T-helper 17 cell (primary cell): ENCODE measurements at places on chromosomes 16 and 17.

DNA sequence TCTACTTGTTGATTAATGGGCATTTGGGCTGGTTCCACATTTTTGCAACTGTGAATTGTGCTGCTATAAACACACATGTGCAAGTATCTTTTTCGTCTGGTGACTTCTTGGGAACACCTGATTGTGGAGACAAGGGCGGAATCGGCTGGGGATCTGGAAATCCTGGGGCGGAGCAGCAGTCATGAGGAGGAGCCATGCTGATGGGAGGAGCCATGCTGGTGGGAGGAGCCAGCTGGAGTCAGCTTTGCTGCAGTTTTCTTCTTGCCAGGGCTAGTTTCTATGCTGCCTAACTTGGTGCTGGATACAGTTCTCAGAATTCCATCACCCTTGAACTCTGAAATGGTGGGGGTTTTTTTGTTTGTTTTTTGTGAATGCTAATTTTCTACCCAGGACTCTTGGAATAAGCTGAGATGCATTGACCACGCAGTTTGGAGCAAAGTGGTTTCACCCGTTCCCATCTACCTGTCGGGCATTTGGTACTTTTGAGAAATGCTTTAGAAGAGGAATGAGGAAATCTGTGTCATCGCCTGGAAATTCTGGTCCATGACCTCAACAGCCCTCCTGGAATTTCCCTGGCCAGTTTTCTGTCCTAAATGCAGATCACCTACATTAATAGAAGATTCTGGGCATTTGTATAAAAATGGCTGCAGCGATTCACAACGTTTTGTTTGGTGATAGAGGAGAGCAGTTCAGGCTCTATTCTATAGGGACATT lies 217.4 kb upstream of the ZFHX3 start:
- no peak for DNase-seq

GRCh38 chr16:72942021-72942420 lies 105.9 kb downstream of the ZFHX3 start:
- no peak for DNase-seq

DNA sequence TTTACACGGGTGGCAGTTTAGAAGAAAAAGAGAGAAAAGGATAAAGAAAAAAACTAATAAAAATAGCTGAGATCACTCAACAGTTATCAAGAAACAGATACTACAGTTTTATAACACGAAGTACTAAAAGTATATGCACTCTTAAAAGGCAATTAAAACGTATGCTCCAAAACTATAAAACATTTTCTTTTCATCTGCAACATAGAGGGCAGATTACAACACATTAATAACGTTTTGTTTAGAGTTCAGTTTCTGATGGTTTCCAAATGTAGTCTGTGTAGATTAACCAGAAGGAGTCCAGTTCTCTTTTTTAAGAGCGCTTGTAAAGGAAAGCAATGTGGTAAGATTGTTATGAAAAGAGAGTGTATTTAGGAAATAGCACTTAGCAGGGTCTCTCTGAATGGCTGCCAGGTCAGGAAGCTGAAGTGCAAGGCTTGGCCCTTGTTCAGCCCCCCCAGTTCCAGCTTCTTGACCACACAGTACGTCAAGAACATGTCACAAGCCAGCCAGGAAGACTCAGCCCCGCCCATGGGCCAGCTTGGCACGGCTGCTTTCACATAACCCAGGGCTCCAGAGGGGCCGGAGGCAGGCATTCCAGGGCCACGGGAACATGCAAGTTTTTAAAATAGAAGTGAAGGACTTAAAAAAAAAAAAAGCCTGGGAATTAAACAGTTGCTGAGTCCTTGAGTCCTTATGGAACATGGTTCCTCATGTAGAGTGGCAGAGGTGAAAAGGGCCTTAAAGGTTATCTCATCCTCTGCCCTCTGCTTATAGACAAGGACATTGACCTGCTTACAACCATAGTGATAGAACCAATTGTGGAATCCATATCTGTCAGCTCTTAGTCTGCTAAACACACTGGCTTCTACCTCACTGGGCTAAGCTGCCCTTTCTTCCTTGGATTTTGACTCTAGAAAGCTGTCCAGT lies 147.4 kb upstream of the TBX2 start:
- no peak for DNase-seq

DNA sequence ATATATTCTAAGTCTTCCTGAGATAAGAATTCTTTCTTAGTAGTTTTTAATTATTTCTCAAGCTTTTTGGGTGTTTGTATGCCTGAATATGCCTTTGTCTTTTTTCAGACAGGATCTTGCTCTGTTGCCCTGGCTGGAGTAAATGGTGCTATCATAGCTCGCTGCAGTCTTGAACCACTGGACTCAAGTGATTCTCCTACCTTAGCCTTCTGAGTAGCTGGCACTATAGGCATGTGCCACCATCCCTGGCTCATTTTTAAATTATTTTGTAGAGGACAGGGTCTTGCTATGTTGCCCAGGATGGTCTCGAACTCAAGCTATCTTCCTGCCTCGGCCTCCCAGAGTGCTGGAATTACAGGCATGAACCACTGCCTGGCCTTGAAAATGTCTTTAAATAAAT lies 41.6 kb downstream of the MAP2K4 start:
- DNase-seq, result no peak

- DNase-seq, result no peak
Measured at GRCh38 chr17:59638553-59638952, 18.9 kb downstream of the CLTC start.

DNA sequence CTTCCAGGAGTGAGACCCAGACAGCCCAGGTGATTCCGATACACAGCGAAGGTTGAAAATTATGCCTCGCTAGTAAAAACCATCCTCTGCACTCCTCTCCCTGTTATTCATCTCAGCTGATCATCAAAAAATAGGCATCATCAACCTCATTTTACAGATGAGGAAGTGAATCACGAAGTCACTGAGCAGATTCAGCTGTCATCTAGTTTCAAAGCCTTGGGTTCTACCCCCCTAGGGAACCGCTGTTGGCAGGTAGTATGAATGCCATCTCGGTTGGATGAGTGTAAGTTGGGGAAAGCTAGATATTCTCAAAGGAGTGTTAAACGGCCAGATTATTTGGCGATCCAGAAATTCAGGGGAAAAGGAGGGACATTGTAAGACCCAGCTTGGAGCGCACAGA lies 2.0 kb downstream of the CRYM start:
- no peak for DNase-seq

DNA sequence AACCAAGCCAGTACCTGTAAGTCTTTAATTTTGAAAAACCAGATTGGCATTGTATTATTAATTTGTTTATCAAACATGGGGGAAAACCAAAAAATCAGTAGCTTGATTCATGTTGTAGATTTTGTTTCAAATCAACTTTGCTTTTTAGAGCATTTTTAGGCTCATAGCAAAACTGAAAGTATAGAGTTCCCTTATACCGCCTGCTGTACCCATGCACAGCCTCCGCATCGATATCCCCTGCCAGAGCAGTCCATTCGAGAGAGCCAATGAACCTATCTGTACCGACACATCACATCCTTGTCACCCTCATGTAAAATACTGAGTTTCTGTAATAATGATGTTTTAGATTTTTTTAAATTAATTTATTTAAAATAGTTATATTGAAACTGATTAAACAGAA lies 16.2 kb upstream of the MRC2 start:
- DNase-seq, result no peak

GRCh38 chr17:46264456-46265198 lies 30.3 kb upstream of the LRRC37A start:
- no peak for DNase-seq

- no peak for DNase-seq
Measured at GRCh38 chr17:40072040-40072734, 9.4 kb downstream of the THRA start.

DNA sequence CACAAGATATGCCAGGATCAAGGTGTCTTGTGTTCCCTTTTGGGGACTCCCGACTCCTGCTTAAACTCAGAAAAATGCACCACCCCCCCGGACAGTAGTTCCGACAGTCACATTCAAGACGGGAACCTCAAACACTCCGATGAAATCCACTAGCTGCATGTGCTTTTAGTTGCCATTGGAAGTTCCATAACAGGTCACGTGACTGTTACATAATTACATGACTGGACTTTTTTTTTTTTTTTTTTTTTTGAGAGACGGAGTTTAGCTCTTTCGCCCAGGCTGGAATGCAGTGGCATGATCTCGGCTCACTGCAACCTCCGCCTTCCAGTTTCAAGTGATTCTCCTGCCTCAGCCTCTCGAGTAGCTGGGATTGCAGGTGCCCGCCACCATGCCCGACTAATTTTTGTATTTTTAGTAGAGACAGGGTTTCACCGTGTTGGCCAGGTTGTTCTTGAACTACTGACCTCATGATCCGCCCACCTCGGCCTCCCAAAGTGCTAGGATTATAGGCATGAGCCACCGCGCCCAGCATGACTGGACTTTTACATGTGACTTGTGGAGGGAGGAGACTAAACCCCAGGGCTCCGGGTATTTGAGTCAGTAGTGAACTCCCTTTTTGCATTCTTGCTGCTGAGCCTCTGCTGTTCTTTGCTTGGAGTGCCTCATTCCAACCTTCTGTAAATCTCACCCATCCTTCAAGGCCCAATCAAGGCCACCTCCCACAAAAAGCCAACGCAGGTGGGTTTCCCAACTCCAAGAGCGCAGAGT lies 1.6 kb downstream of the SIRT7 start:
- DNase-seq, result no peak

DNA sequence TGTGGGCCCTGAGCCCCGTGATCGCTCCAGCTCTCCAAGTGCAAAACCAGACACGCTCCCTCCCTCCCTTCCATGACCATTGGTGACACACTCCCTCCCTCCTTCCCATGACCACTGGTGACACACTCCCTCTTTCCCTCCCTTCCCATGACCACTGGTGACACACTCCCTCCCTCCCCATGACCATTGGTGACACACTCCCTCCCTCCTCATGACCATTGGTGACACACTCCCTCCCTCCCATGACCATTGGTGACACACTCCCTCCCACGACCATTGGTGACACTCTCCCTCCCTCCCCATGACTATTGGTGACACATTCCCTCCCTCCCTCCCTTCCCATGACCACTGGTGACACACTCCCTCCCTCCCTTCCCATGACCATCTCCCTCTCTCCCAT lies 56.3 kb downstream of the LMF1 start:
- DNase-seq, result no peak

DNA sequence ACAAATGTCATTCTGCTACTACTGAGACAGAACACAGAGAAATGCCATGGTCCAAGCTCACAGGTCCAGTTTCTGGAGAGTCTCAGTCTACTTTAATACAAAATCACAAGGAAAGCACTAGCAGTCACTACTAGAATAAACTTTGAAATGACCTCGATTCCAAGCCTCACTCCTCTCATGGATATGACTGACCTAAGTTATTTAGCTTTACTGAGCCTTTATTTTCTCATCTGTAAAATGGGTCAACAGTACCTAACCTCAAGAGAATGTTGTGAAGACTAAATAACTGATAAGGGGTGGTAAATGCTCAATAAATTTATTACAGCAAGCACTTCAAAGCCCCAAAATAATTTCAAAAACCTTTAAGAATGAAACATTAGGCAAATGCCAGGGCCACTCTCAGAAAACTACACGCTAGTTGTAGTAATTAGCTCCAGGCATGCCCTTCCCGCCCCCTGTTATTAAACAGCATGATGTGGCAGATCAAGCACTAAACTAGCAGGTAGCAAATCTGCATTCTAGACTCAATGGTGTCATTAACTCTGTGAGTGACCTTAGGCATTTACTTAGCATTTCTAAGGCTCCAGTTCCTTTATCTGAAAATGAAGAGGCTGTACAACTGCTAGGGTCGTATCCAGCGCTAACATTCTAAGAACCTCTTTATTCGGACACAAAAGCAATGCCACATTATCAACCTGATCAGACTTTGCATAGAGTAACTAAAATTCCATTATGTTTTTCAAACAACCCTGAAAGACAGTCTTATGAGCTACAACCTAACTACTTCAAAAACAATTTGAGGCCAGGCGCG lies 8.4 kb downstream of the GSPT1 start:
- no peak for DNase-seq

- DNase-seq, result peak; percentile 68
Measured at GRCh38 chr17:3911271-3912053, 4.8 kb downstream of the P2RX1 start.
